ENCODE measurements at places on chromosomes 11 and 22.

- no peak for DNase-seq
These were observed 102.1 kb downstream of the ARHGAP32 start for GRCh38 chr11:129090056-129090455.

GRCh38 chr11:120128392-120129119, 9.4 kb downstream of the TRIM29 start:
- no peak for DNase-seq

DNA sequence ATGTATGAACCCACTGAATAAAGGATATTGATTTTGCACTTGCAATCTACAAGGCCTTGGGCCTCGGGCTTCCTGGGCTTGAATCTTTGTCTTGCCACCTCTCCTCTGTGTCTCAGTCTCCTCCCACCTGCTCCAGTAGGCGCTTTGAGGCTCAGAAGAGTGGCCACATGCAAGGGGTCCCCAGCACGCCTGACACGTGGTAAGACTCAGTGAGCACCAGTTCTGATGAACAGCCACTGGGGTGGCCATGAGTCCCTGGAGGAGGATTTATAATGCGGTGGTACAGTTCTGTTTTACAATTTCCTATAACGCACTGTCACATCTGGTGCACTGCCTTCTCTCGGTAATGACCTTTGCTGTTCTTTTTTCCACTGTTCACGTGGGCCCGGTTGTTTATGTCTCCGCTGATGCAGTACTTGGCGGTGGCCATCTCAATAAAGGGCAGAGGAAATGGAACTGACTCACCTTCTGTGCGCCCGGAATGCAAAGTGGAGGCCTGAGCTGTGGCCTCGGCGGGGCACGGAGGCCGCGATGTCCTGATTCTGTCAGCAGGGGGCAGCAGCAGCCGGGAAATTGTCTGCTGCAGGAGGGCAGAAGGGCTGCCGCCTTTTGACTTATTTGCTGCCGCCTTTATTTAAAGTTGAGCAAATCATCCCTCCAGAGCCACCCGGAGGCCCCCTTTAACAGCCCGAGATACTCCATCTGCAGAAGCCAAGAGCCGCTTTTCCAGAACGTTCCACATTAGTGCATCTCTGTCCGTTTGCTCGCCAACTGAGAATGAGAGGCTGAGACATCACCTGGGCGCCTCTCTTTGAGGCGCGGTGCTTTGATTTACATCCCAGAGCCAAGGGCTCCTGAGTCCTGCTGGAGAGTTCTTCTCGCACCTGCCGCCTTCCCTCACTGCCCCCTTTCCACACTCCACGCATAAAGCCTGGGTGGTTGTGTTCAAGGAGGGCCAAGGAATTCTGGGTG, 6.0 kb upstream of the IFT27 start:
- peak; percentile 97 for DNase-seq

DNA sequence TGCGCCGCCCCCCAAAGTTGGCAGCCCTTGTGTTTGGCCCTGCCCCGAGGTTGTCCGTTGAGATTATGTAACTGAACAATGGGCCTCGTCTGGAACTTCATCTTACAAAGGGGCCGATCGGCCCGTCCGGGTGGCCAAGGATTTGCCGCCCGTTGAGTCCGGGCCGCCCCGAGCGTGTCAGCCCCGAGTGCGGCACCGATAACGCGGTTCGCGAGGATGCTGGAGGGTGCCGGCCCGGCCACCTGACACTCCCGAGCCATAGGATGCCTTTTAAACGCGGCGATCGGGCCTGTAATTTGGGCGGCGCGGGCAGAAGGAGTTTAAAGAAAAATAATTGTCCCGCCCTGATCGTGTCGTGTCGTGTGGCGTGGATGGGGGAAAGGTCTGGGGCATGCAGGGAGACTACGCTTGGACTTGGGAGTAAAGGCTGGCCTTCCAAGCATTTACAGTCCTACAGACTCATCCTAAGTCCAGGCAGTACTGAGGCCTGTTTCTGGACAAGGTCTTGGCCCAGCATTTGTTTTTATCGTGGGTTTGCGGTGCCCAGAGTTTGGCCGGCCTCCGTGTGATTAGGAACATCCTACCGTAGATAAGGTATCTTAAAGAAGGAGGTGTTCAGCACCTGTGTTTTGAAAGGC, 1.3 kb downstream of the WEE1 start:
- no peak for DNase-seq

DNA sequence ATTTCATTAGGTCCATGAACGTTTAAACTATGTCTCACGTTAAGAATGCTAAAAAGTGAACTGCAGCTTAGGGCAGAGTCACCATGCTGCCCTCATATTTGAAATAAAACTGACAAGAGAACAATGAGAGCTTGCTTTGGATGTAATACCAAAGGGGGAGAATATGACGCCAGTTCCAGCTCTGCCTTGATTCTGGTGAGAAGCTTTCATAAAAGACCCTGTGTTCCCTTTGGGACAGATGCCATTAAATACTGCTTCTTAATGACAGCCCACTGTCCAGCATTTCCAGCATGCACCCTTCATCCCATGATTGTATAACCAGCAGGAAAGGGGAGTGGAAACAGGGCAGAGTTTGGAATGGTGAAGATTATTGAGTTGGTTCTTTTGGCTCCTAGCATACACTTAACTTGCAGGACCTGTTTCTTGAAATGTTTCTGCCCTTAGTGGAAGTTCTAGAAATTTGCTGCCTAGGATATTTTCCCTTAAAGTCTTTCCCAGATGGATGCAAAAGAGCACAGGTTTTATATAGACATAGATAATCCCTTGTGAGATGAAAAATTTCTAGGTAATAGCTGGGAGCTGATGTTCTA, 139.3 kb upstream of the LDLRAD3 start:
- no peak for DNase-seq

DNA sequence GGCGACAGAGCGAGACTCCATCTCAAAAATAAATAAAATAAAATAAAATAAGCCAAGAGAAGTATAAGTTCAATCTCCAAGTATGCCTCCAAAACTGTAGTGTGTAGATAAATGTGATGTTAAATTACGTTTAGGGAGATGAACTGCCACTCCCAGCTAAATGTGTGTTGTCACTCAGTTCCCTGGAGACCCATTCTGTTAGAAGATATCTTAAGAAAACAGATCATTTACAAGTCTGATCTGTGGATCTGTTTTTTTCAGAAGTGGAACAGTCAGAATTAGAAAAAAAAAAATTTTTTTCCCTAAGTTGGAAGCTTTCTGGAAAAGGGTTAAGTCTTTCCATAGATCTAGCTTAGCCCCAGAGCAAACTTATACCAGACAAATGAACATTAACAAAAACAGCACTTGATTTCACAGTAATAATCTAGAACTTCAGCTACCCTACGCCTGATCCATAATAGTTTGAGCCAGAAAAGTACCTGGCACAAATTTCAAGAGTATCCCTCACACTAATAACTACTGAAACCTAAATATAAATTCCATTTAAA, 18.2 kb downstream of the CELF1 start:
- DNase-seq: no peak

DNA sequence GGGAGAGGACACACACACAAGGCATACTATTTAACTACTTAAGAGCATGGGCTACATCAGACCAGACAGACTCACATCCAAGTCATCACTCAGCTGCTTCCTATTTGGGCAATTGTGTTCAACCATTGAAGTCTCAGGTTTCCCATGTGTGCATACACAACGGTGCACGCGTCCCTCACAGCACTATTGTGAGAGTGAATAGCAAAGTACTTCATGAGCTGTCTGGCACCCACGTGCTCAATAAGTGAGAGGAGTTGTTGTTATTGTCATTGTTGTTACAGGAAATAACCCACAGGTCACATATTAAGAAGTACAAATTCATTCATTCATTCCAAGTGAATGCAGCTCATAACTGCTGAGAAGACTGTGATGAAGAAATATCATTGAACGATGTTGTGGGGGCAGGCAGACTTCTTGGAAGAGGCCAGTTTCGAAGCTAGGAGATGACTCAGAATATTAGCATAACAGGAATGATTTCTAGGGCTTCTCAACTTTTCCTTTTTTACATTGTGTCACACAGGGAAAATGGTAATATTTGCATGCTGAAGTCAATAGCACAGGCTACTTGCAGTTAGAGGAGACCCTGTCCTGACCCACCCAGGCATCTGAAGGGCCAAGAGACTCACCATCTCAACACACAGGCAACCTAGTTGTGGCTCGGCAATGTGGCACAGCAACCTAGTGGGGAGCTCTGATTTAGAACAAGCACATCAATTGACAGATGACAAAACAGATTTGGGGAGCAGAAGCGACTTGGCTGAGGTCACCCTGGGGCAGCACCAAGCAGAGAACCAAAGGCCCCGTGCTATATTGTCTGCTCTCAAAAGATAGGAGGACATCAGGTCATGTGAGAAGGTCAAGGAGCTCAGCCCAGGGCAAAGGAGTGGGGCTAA, 606.0 kb downstream of the BUD13 start:
- DNase-seq: peak; percentile 23

GRCh38 chr11:126815111-126815510, 185.5 kb downstream of the KIRREL3 start:
- DNase-seq: no peak

DNA sequence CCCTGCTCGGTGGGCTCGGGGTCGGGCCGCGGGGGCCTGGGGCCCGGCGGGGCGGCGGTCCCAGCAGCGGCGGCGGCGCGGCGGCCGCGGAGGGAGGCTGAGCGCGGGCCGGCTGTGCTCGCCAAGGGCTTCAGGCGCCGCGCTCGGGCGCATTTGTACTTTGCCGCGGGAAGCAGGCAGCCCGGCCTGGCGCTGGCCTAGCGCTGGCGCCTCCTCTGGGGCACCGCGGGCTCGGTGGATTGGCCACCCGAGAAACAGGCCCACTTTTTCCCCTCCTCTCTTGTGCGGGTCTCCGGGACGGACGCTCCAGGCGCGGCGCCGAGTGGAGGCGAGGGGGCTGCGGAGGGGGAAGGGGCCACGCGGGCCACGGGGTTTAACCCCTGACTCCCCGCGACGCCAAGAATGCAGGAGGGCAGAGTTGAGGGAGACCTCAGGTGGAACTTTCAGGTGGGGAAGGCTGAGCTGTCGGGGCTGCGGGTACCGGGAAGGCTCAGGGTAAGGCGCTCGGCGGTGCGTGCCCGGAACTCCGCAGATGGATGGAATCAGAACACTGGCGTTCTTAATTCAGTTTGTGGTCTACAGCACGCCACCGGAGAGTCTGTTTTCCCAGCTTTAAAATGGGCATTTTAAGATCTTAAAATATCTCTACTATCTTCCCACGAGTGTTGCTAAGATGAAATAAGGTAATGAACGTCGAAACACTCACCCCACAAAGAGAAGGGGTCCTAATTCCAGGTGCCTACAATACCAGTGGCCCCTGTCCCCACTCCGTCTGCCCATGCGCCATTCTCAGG, at the start of gene CHRDL2:
CHRDL2 (minus strand) TSS at position 126 of the 794 bp plus-strand sequence. CDS start 538 bp downstream, outside the sequence.
- DNase-seq: peak; percentile 64

GRCh38 chr22:37431366-37431765, 4.1 kb upstream of the ELFN2 start:
- DNase-seq: no peak

DNA sequence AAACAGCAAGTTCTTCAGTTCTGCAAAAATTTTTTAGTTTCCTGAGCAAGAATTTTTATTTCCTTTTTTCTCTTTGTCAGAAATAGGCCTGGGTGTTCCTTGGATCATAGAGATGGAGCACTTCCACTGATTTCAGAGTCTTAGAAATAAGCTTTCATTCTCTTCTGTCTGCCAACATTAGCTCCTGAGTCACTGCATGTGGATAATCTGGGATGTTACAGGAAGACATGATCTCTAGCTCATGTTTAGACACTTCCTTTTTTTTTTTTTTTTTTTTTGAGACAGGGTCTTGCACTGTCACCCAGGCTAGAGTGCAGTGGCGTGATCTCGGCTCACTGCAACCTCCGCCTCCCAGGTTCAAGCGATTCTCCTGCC, 13.2 kb upstream of the TMEM218 start:
- no peak for DNase-seq
